ENCODE measurements at places on chromosomes 16 and 17.

GRCh38 chr17:41957031-41957868, 9.3 kb upstream of the CNP start:
- DNase-seq = no peak

- no peak for DNase-seq
Observed at GRCh38 chr17:40034426-40035161, 19.4 kb downstream of the CSF3 start.

DNA sequence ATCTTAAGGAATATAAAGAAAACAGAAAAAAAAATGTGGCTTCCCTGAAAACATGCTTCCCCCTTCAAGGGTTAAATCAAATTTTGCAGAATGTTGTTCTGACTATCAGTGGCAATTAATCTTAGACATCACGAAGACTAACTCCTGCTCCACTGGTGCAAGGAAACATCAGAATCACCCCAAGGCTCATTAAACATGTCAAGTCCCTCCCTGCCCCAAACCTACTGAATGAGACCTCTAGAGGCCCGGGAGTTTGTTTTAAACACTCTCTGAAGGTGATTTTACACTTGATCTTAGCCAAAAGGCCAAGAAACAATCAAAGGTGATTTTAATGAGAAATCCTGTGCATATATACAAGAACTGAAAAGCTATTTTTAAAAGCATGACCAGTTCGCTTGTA, 18.3 kb downstream of the PSME3IP1 start:
- no peak for DNase-seq

- no peak for DNase-seq
Observed at GRCh38 chr17:62322313-62322712, 58.0 kb upstream of the EFCAB3 start.

GRCh38 chr17:63086483-63087185, 120.6 kb downstream of the TANC2 start:
- no peak for DNase-seq

DNA sequence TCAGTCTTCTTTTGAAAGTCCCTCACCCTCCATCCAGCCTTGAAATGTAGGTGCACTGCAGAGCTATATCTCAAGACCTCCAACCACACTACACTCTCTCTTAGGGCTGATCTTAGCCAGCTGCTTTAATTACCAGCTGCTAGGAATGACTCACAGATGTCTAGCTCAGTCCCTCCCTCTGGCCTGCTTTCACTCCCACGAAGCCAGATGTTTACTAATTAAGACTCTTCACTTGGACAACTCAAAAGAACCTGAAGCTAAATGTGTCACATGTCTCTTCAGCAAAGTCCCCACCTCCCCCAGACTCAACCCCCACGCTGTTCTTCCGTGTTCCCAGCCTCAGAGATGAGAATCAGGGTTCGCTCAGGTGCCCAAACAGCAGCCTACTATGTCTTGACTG, 2.6 kb downstream of the GTF3C1 start:
- no peak for DNase-seq

GRCh38 chr17:29292071-29292991, 1.6 kb downstream of the NUFIP2 start:
- DNase-seq = no peak

DNA sequence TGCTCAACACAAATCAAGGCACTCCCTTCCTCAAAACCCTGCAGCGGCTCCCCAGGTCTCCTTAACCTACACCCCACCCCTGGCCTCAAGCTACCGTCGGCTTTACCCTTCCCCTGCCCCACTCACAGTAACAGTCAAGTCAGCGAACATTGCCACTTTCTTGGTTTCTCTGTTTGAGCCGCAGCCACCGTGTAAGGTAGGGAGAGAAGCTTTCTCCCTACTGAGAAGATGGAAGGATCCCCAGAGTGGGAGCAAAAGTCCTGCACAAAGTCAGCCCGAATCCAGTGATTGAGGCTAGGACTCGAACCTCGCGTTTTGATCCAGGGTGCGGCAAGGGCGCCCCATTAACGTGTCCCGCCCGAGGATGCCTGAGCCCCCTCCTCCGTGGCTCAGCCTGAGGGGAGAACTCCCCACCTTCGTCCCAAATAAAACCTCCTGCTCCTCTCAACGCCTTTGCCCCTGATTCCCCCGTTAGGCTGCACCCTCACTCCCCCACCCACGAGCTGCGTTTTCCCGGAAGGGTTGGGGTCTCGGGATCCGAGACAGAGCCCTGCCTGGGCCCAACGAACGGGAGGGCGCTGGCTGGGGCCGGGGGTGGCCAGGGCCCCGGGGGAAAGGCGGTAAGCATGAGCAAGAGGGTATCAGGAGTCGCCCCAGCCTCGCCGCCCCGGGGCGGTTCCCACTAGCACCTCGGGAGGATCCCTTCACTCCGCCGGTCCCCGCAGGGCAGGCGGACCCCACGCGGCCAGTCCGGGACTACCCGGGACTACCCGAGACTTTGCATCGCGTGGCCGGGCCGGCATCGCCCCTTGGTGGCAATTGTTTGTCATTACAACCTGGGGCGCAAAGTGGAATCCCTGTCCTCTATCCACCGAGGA, 9.9 kb upstream of the NAGS start:
- no peak for DNase-seq

DNA sequence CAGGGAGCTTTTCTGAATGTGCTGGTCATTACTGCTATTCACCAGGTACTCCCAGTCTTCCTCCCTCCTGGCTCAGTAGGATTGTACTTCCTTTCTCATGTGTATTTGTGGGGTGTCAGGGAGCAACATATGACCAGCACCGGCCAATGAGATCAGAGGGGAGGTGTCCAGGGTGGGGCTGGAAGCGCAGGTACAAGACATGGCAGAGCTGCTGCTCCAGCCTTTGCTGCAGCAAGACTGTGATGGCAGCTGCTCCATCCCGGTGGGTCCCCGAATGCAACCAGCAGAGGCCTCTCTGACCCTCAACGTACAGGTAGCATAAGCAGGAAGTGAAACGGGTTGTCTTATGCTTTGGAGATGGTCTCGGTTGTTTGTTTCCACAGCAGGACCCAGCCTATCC, 53.8 kb upstream of the CACNG5 start:
- no peak for DNase-seq

DNA sequence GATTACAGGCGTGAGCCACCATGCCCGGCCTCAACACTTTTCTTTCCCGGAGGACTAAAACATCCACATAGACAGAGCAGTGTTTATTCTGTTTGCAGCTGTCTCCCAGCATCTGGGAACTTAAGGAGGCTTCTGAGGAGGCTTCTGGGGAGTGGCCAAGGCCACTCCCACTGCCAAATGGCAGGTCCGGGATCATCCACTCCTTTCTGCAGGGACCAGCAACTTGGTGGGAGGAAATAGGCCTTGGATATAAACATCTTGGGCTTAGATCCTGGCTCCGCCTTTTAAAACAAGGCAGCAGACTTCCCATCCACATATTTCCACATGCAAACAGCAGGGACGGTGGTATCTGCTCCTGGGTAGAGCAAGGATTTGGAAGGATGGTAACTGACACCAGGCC, 14.1 kb upstream of the SPATA32 start:
- no peak for DNase-seq

DNA sequence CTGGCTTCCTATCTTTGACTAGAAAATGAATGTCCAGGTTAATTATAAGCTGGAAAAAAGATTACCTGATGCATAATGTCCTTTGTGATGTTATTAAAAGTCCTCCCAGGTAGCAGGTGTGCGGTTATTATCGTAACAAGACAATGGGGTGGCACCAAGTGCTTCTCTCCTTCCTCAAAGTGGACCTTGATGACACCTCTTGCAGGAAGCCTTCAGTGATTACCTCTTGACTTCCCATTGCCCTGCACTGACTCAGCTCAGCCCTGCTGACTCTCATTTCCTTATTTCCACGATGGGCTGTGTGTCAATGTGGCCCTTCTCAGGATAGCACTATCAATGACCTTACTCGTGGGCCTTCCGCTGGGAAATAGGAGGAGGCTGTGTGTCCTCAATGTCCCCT, 477.4 kb upstream of the CCL2 start:
- DNase-seq = no peak

DNA sequence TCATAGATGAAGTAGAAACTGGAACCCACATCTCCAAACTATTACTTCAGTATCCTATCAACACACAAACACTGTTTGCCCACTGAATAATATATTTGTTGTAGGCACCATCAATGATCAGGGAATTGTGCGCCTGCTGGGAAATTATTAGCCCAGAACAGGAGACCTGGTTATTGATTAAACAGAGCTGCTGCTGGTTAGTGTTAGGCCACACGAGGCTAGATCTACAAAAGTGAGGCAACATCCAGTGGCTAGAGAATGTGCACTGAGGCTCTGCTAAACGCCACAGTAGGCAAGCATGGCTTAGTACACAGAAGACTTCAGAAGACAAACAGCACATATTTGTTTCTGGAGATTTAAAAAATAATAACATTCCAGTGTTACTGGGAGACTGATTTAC, 11.0 kb downstream of the ABHD15 start:
- no peak for DNase-seq

DNA sequence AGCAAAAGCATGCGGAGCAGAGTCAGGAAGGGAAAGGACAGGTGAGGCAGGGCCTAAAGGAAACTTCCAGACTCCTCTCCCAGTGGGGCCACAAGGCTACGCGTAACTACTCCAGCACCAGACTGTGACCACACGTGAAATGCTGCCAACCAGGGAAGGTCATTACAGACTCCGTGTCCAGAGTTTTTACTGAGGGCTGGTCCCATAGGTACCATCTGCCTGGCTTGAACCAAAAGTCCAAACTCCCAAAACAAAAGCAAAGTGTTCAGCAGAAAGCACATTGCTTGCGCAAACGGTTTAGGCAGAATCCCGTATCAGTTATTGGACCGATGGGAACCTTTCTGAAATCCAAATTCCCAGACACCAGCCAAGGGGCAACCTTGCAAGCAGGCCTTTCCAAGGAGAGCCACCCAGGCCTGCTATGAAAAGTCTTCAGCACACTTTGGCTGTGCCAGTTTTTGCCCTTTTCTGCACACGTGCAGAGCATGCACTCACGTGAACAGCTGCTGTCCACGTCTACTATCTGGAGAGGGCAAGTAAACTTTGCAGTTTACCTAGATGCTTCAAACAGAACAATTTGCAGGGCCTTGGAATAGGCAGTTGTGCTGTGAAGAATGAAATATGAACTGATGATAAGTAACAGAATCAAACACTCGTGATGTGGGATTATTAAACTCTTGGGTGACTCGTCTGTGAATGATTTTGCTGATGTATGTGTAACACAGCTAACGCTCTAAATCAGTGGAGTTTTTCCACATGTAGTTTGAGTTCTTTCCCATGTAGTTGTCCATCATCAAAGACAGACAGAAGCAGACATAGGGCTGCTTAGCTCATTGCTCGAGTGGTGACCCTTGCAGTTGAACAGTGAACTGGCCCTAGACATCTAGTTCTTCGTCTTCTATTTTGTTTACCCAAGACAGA, 58.1 kb upstream of the CRISPLD2 start:
- no peak for DNase-seq

- DNase-seq = no peak
Observed at GRCh38 chr17:32732900-32733299, 144.0 kb downstream of the MYO1D start.

GRCh38 chr16:67364600-67365235, 28.6 kb downstream of the TPPP3 start:
- DNase-seq = no peak

GRCh38 chr16:16021988-16022682, 72.7 kb downstream of the ABCC1 start:
- DNase-seq = no peak

- DNase-seq = no peak
Observed at GRCh38 chr17:680529-680928, 34.1 kb downstream of the VPS53 start.

DNA sequence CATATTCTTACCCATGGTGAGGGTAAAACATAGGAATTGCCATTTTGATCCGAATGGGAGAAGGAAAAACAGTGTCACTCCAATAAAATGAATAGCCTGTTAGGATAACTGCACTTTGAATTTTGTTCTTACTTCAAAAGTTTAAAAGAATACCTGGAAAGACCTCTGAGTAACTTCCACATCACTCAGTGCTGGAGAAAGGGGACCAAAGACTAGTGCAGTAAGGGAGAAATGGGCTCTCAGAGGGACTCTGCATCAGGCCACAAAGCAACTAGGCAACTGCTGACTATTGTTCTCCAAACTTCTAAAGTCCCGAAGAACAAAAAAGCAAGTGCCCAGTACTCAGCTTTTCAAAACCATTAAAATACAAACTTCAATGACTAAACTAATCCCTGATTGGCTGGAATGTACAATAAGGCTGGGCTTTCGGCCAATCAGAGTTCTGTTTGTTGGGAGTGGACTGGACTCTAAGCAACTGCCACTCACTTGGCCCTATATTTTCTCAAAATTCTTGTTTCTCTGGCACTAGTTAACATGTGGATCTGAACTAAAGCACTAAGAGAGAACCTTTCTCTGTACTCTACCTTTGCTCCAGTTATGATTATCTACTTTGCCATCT, 6.2 kb downstream of the DNAJC7 start:
- DNase-seq = no peak

- DNase-seq = peak; percentile 86
Observed at GRCh38 chr17:78979780-78980623, at the start of gene LGALS3BP. Gene LGALS3BP, minus strand, starts transcription at chr17:78979923. Its CDS starts 2,732 bp downstream, at chr17:78977191.

GRCh38 chr17:74635418-74635817, 11.9 kb upstream of the CD300E start:
- DNase-seq = peak; percentile 48

- DNase-seq = no peak
Observed at GRCh38 chr17:7382901-7383300, 2.0 kb downstream of the TNK1 start.

- DNase-seq = no peak
Observed at GRCh38 chr16:89890886-89891657, 17.7 kb downstream of the TCF25 start.

GRCh38 chr17:27491713-27492190, 35.5 kb downstream of the KSR1 start:
- no peak for DNase-seq

DNA sequence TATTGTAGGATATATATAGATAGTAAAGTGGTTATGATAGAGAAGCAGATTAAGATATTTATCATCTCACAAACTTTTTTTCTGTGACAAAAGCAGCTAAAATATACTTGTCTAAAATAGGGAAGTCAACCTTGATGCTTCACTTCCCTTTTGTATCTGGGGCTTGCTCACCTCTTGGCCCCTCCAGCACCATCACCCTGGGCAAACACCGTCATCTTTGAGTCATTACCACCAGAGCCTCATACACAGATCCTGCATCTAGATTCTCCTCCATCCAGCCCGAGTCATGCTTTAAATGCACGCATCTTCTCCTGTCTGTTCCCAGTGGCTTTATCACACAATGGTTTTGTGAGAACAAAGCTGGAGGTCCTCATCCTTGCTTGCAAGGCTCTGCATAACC, 1062.7 kb upstream of the EEF2KMT start:
- no peak for DNase-seq
